ENCODE measurements at places on chromosomes 6 and 20.

- no peak for DNase-seq
Observed at GRCh38 chr20:34029415-34029814, 35.7 kb downstream of the RALY start.

- peak; percentile 65 for DNase-seq
Observed at GRCh38 chr6:37048851-37049757, 43.6 kb downstream of the FGD2 start.

DNA sequence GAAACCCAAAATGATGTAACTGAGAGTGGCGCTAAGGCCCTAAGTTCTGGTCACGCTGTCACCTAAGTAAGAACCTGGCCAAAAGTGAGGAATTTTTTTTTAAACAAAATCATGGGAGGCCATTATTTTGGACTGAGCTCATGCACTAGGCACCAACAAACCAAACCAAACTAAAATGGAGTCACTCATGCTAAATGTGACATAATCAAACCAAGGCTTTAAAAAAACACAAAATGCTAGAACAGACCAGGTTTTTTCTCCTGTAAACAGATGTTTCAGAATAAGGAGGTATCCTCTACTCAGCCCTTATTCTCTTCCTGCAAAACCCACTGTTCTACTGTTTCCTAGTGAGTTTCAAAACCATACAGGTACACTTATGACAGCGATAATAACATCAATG, 1.1 kb upstream of the C6orf89 start:
- no peak for DNase-seq

DNA sequence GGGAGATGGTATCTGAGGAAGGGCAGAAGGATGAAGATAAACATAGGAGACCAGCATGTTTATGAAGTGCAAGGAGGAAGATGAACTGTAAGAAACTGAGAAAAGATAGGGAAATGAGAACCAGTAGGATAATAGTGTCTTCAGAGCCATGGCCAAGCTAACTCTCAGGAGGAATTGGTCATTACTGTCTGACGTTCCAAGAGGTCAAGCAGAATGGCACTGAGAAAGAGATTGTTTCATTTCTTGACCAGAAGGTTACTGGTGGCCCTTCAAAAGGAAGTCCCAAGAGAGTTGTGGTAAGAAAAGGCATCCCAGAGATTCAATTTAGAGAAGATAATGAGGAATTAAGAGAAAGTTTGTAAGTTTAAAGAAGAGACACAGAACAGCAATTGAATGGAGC, 47.5 kb downstream of the EYA4 start:
- DNase-seq, result no peak

DNA sequence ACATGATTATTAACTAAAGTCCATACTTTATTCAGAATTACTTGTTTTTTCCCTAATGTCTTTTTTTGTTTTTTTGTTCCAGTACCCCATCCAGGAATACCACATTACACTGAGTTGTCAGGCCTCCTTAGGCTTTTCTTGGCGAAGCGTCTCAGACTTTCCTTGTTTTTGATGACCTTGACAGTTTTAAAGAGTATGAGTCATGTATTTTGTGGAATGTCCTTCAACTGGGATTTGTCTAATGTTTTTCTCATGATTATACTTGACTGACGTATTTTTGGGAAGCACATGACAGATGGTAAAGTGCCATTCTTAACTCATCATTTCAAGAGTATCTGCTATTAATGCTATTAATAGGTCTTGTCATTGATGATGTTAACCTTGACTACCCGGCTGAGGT, 23.6 kb downstream of the ENPP1 start:
- no peak for DNase-seq

DNA sequence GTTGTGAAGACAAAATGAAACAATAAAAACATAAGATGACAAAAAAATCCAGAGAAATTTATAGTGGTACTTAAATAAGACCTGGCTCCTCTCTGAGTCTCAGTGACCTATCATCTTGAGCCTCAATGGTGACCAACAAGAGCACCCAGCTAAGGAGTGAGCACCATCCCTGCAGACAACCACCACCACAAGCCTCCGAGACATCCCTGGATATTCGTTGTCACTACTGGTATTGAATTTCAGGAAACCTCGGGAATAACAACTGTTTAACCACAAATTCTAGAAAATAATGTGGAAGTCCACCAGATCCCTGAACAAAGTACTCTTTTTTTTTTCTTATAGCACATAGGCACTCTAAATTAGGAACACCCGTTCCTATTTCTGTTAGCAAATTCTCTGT, 32.2 kb upstream of the ADGRF5 start:
- DNase-seq, result no peak

DNA sequence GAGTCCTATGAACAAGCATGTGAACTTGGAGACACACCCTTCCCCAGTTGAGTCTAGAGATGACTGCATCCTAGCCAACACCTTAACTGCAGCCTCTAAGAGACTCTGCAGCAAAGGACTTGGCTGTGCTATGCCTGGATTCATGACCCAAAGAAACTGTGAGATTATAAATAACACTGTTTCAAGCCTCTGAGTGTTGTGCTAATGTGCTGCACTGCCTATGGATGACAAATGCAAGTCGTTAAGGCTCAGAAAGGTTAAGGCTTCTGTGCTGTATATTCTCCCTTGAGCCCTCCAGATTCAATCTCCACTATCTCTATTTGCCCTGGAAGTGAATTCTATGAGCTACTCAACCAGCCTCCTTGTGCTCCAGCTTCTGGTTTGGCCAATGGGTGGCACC, 116.5 kb upstream of the CBLN4 start:
- no peak for DNase-seq

- DNase-seq, result no peak
Observed at GRCh38 chr6:166582258-166582657, 4.2 kb downstream of the RAMACL start.

GRCh38 chr20:46144432-46145025, 26.4 kb downstream of the CD40 start:
- no peak for DNase-seq

- no peak for DNase-seq
Observed at GRCh38 chr6:47159763-47160162, 117.6 kb upstream of the ADGRF1 start.

GRCh38 chr6:88349511-88349910, 183.4 kb upstream of the CNR1 start:
- DNase-seq, result no peak

- no peak for DNase-seq
Observed at GRCh38 chr6:32171234-32171633, 4.7 kb downstream of the AGPAT1 start.

GRCh38 chr6:12369781-12370262, 79.7 kb downstream of the EDN1 start:
- DNase-seq, result no peak

DNA sequence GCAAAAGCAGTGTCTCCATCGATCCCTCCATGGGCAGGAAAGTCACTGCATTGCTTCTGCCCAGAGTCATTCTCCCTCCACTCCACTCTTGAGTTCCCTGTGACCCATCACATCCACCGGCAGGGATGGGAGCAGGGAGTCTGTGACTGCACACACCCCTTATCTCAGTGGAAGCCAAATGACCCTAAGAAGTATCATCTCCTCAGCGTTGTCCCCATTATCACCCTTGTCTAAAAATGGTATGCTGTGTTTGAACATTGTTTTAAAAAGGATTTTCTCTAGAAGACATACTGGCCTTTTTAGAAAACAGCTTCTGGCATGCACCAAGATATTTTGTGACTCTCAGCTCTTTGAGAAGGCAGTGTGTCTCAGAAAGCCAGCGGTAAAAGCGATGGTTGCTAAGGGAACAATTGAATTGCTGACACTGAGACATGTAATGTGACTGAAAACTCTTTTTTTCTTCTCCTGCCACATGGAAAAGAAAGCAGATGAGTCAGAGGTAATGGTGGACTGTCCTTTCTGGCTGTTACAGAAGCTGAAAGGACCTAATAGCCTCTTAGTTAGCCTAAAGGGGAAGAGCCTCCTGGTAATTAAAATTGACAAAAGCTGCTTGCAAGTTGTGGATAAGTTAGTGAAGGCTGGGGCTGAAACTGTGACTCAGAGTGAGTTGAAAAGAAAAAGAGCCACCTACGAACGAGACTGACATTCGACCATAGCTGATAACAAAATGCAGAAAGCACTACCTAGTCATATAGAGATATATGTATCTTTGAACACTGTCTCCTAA, 120.5 kb downstream of the MAP3K7 start:
- no peak for DNase-seq

DNA sequence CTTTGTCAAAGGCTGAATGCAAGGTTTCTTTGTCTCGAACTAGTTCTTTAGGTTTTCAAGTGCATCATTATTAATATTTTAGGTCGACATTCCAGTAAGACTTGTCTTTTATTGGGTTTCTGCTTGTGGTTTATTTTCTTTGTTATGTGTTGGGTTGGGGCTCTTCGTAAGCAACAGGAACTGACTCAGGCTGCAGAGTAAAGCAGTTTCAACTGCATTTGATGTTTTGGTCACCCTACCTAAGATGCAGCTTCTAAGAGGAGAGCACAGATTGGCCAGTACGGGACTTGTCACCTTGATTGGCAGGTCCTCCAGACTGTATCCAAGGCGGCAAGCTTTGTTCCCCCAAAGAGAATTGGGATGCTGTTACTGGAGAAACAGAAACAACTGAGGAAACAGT, 149.5 kb upstream of the SULF2 start:
- DNase-seq, result no peak

GRCh38 chr6:160355001-160355400, 6.8 kb downstream of the SLC22A3 start:
- no peak for DNase-seq

DNA sequence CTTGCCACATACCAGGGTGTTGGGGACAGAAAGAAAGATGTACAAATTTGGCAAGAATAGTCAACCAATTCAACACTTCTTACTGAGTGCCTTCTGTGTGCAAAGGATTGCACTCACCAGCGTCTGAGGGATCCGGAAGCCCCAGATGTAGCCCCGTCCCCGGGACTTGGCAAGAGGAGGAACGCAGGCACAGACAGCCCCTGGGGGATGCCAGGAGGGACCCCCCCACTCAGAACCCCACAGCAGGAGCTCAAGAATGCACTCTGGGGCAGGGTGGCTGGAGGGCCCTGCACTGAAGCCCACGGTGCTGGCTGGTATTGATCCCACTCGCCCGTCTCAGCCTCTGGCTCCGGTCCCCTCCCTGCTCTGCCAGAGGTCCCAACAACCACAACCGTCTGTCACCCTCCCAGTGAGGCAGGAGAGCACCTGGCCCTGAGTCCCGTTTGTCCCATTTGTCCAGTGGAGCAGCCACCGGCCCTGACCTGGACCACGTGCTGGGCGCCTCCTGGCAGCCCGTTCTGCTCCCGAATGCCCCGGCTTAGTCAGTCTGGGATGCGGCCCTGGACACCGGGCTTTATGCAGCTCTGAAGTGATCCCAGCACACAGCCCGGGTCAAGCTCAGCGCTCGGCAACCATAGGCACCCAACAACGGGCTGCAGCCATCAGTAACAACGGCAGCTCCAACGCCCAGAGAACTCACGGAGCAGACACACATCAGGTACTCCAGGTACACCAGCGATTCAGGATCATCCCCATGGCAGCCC, 128.7 kb downstream of the DLL1 start:
- no peak for DNase-seq

GRCh38 chr20:4318891-4319290, 303.5 kb upstream of the RNF24 start:
- no peak for DNase-seq

Data from activated T-helper 1 cell treated with Interleukin-2 at 50 U/mL for 16 hours (primary cell).